Type B pancreatic cell (in vitro differentiated cells): ENCODE measurements at places on chromosomes 1 and 21. TPM values are rescaled to one million over a fixed set of nuclear protein-coding genes. Genes with fewer than 3 reads are reported as not detected.

Gene HENMT1
- total RNA-seq = 6.9 and 11.5 TPM in 2 replicates

DNA sequence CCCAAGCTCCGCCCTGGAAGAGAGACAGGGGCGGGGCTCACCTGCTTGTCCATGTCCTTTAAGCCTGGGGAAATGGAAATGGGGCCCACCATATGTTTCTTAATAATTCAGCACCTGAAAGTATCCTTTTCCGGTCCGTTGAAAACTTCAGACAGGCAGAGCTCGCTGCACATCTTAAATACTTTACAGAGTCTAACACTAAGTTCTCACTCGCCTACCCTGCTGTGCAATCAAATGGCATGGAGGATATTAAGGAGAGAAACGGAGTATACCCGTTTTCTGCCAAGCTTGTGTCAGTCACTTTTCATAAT, 467 bp upstream of the CC2D1B start:
- H3K4me1 ChIP-seq = peaks cover 18% of the 10 kb centered on the region
- H3K36me3 ChIP-seq = no peaks in the 10 kb centered on the region
- no peaks in the 10 kb centered on the region for H3K27me3 ChIP-seq
- no peak for DNase-seq

DNA sequence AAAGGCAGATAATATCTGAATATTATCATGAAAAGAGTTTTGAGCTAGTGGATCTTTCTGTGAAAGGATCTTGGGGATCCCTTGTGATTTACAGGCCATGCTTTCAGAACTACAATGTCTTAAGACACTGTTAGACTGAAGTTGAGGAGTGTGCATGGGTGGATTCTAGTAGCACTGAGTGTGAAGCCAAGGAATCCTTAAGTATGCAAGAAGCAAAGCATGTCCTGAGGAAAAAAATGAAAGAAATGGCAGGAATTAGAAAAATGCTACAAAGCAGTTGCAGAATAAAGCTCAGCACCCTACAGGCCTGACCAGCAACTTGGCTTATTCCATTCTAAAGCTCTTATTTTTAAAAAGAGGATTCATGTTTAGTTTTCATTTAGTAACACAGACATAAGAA, 11.9 kb downstream of the STX6 start:
- H3K27me3 ChIP-seq = no peaks in the 10 kb centered on the region
- peak overlapping the region; percentile 7 for H3K4me3 ChIP-seq
- H3K27ac ChIP-seq = peak overlapping the region; percentile 47
- no peak for DNase-seq
- H3K36me3 ChIP-seq = peaks cover 7% of the 10 kb centered on the region
- H3K4me1 ChIP-seq = peaks cover 12% of the 10 kb centered on the region

GRCh38 chr1:158334526-158335212, 3.3 kb upstream of the CD1B start:
- no peak overlapping the region for H3K4me3 ChIP-seq
- no peaks in the 10 kb centered on the region for H3K36me3 ChIP-seq
- H3K4me1 ChIP-seq = no peaks in the 10 kb centered on the region

DNA sequence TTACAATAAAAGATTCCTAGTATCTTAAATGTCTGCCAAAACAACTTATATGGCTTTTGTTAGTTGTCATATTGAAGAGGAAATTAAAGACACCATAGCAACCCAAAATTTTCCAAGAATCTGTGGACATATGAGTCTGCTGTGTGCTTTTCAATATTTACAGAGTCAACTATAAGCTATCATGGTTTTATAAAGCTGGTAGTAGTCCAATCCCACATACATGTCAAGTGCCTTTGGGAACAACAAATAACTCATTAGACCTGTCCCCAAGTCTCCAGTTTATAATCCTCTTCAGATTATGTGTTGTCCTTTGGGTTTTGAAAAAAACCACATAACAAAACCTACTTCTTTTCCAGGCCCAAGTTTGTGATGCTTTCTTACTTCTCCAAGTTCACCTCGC, 293.8 kb upstream of the USP25 start:
- no peaks in the 10 kb centered on the region for H3K27me3 ChIP-seq
- no peak overlapping the region for H3K27ac ChIP-seq
- H3K36me3 ChIP-seq = no peaks in the 10 kb centered on the region
- peaks cover 8% of the 10 kb centered on the region for H3K4me1 ChIP-seq
- DNase-seq = no peak
- H3K4me3 ChIP-seq = no peak overlapping the region

Gene GJA8
- total RNA-seq = not detected in 2 replicates
